ENCODE measurements at places on chromosomes 3 and 15.

GRCh38 chr3:53845881-53846133, 412 bp downstream of the CHDH start:
- DNase-seq = no peak

DNA sequence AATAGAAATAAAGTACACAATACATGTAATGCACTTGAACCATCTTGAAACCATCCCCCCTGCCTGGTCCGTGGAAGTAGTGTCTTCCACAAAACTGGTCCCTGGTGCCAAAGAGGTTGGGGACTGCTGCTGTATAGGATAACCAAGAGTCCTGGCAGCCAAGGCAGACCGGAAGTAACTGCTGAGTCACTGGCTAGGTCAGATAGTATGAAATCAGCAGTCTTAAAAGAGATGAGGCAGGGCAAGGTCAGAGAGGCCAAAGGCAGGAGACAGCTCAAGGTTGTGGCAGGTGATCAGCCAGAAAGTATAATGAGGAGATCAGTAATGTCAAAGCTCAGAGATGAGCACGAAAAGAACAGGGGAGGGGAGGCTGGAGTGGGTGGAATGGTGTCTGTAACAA, 60.2 kb downstream of the MAP3K13 start:
- no peak for DNase-seq

DNA sequence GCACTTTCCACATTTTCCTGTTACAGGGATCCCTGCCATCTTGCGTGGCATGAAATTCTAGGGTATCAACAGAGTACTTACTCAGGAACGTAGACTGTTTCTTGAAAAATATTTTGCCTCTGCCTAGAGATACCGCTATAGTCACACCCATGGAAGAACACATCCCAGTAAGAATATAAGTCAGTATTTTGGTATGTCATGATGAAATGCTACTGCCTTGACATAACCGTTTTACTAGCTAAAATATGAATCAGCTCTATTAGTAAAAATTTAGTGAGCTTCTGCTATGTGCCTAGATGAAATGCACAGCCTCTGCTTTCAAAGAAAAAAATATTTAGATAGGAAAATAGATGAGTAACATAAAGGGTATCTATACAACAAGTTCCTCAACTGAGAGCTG, 276.4 kb downstream of the TBC1D5 start:
- DNase-seq = no peak

GRCh38 chr3:157130467-157131251, 29.3 kb downstream of the CCNL1 start:
- peak; percentile 56 for DNase-seq

DNA sequence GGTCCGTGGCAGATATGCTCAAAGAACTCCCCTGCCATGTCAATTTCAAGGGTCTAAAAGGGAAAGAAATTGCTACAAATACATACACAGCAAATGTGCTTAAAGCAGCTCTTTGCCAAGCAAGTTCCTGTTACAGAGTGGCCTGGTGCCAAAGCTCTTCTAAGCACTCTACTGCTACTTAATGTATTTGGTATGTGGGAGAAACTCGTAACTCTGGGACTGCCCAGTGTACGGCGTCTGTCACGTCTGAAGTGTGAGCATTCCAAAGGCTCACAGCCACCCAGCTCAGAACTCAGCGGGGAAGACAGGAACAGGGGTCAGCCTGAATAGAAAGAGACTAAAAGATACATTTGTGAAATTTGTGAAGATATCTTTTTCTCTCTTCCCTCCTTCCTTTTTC, 54.6 kb downstream of the RBMS3 start:
- no peak for DNase-seq

DNA sequence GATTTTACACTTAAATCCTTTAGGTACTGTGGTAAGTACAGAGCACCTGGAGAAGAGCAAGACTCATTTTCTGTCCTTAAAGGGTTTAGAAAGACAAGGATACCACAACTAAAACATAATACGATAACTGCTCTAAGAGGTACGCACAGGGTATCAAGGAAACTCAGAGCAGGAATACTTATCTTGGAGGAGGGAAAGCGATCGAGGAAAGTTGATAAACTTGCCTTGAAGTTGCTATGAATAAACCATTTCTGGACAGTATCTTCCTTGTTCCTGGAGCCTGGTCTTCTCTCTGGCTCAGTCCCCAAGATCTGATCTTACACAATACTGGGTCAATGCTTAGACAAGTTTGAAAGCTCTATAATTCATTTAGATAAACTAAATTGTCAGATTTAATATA, 17.6 kb upstream of the GATM start:
- no peak for DNase-seq

GRCh38 chr3:192915722-192916121, 1.9 kb downstream of the MB21D2 start:
- DNase-seq = no peak

- no peak for DNase-seq
Observed at GRCh38 chr3:123287051-123287961, 85.6 kb downstream of the SEC22A start.
